CD4-positive, CD25-positive, alpha-beta regulatory T cell (primary cell): ENCODE measurements at places on chromosomes 12 and 14. TPM values are rescaled to one million over a fixed set of nuclear protein-coding genes. Genes with fewer than 3 reads are reported as not detected.

Gene PLXNC1
- 13.8 TPM for total RNA-seq

Gene CLEC4A
- total RNA-seq: 1.4 TPM

Gene LTA4H
- total RNA-seq: 38.1 TPM

Gene AMHR2
- not detected for total RNA-seq

Gene NEMP1
- 14.7 TPM for total RNA-seq

Gene C14orf132
- total RNA-seq: 1.2 TPM

Gene ETFBKMT
- 0.52 TPM for total RNA-seq

Gene CLEC9A
- total RNA-seq: not detected

Gene TTC6
- total RNA-seq: not detected

Gene STXBP6
- total RNA-seq: not detected
